ENCODE measurements at places on chromosomes 1 and 21. TPM values are rescaled to one million over a fixed set of nuclear protein-coding genes. Genes with fewer than 3 reads are reported as not detected.

Gene OR10Z1
- not detected for total RNA-seq

Gene AK5
- 6.6 TPM for total RNA-seq

Gene ABCA4
- total RNA-seq, result not detected

Gene IL22RA1
- not detected for total RNA-seq

Gene FAM151A
- total RNA-seq, result not detected

Gene PARS2
- total RNA-seq, result 3.0 TPM

Gene RBP7
- total RNA-seq, result not detected

Gene ADORA3
- total RNA-seq, result 0.10 TPM

Gene HSPG2
- total RNA-seq, result 3.6 TPM

Gene ROR1
- not detected for total RNA-seq

Gene PODN
- not detected for total RNA-seq

Gene CD1B
- not detected for total RNA-seq

Gene MYOC
- total RNA-seq, result not detected

Gene DEPDC1
- total RNA-seq, result 16.7 TPM
